ENCODE measurements at places on chromosomes 3 and 15. TPM values are rescaled to one million over a fixed set of nuclear protein-coding genes. Genes with fewer than 3 reads are reported as not detected.

GRCh38 chr3:33111581-33111980, 2.2 kb upstream of the CRTAP start:
- no peak for DNase-seq

DNA sequence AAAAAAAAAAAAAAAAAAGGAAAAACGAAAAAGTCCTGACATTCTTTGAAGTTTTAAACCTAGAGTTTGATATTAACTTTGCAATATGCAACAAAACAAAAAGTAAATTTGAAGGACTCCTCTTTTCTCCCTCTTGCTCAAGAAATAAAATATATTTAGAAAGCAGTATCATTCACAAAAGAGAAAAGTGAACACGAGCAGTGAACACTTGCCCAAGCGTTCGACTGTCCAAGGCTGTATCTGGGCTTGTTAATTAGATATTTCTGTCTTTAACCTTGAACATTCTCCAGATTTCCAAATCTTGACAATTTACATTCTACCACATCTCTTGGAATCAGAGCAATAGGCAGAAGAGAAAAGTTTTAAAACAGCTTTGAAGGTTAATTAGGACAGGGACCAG, 357.7 kb downstream of the TIGIT start:
- no peak for DNase-seq

- no peak for DNase-seq
Observed at GRCh38 chr3:149784064-149784704, 8.2 kb downstream of the ANKUB1 start.

- no peak for DNase-seq
Observed at GRCh38 chr3:145959457-145960088, 201.4 kb downstream of the PLOD2 start.

GRCh38 chr3:135740211-135740610, 225.3 kb upstream of the PPP2R3A start:
- DNase-seq: no peak

GRCh38 chr15:33461671-33462070, 150.9 kb downstream of the RYR3 start:
- no peak for DNase-seq

DNA sequence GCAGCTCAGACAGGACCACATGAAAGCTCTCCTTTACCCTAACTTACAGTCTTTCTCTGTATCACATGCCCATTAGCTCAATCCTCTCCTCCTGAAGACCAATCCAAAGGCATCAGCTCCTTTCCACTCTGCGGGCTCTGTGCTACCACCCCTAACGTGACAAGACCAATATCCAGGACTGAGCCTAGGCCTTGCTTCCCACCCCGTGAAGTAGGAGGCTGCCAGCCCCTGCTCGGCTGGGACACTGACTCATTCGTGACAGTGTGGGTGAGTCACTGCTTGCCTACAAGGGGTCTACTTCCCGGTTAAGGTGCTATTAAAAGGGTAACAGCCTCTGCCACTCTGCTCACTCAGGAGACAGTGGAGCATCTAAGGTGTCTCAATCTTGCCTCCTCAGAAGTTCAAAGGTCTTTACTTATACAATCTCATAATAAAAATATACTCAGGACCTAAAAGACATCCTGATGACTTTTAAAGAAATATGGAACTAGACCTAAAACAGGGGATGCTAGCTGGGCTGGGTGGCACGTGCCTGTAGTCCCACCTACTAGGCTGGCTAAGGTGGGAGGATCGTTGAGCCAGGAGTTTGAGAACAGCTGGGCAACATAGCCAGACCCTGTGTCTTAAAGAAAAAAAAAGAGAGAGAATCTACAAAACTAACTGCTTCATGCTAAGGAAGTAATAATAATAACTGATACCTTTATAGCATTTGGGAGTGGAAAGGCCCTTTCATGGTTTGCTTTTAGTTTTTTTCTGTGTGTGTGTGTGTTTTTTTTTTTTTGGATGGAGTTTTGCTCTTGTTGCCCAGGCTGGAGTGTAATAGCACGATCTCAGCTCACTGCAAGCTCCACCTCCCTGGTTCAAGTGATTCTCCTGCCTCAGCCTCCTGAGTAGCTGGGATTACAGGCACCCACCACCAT, 55.0 kb downstream of the TMEM44 start:
- no peak for DNase-seq

DNA sequence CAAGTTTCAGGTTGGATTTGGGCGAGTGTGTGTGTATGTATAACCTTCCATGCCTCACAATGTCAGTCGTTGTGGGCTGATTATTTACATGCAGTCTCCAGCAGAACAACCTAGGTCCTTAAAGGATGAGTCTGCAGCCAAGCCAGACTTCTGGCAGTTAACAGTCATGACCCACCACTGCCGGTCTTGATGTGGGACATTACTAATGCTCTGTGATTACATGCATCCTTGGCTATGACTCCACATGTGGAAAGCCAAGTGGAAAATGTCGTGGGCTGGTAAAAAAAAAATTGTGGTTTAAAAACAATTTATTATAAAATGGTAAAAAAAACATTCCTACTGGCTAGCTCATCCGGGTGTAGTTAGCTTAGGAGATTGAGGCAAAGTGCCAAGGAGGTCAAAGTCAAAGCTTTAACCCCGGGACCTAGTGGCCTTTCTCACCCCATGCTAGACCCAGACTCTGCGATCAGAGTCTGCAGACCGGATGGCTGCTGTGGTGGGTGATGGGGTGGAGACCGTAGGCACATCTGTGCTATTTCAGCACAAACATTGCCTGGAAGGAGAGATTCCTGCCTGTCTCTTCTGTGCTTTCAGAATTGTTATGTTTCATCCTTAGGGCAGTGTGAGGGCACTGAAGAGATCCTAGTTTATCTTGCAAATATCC, 6.8 kb downstream of the RARRES1 start:
- peak; percentile 64 for DNase-seq

DNA sequence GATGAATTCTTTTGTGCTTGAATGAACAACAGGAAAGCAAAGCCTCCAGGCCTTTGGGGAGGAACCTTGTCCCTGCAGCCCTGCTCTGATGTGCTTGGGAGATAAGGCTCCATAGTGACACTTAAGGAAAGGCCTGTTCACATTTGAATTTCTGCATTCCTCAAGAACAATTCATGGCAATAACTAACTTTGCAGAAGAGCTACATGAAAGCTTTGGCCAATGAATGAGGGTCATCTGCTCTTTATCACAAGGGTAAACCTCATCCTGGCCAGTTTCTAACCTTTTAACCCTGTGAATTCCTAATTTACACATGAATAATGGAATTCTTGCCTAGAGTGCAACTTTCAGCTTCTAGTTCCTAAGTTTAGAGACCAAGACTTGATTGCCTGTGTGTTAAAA, 5.6 kb downstream of the PRTG start:
- DNase-seq: no peak

- no peak for DNase-seq
Observed at GRCh38 chr3:103410231-103410630, 975.4 kb downstream of the ZPLD1 start.

GRCh38 chr3:62161371-62161770, 212.0 kb downstream of the FEZF2 start:
- DNase-seq: peak; percentile 35

- DNase-seq: no peak
Observed at GRCh38 chr3:129845956-129846355, 47.6 kb downstream of the TMCC1 start.

- no peak for DNase-seq
Observed at GRCh38 chr3:77055841-77056341, 16.0 kb downstream of the ROBO2 start.

DNA sequence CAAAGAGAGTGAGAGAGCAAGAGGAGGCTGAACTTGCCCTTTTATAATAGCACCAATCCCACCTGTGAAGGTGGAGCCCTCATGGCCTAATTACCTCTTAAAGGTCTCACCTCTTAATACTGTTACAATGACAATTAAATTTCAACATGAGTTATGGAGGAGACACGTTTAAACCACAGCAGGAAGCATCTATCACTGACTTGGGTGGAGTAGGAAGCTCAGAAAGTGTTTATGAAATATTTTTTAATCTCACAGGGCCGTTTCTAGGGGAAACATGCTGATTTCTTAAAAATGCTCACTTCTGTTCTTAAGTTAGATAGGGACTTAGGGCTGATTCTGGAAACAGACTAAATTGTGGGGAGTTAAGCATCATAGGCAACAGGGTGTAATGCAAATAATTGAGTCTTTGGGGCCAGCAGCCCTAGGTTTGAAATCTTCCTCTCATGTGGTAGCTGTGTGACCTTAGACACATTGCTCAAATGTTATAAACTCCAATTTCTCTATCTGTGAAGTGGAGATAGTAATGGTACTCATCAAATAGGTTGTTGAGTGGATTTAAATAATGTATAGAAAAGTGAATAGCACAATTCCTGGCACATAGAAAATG, 133.3 kb upstream of the KLHL25 start:
- no peak for DNase-seq

- DNase-seq: no peak
Observed at GRCh38 chr3:150180334-150180733, 209.6 kb upstream of the PFN2 start.

SERPINI2 gene
- not detected for total RNA-seq

SEMA3B gene
- total RNA-seq: 51.1 TPM

CDHR4 gene
- 1.3 TPM for total RNA-seq

ERICH6 gene
- not detected for total RNA-seq

CD200 gene
- total RNA-seq: 36.4 TPM

GOLGA8J gene
- total RNA-seq: 0.72 TPM

SRGAP3 gene
- total RNA-seq: 10.9 TPM

All from ovary (tissue), 10 donors.